Stimulated activated CD4-positive, alpha-beta T cell treated with anti-CD3 and anti-CD28 coated beads, Interleukin-12 subunit alpha, Interleukin-12 subunit beta, amount 100 ng/mL, for 24 hours (primary cell): ENCODE measurements at places on chromosomes 3 and 15.

GRCh38 chr3:157122116-157122515, 37.8 kb downstream of the CCNL1 start:
- no peak for DNase-seq

GRCh38 chr3:66023738-66024385, 14.9 kb downstream of the MAGI1 start:
- DNase-seq, result no peak

- no peak for DNase-seq
These were observed 470.3 kb upstream of the FRG2C start for GRCh38 chr3:75193797-75194196.

DNA sequence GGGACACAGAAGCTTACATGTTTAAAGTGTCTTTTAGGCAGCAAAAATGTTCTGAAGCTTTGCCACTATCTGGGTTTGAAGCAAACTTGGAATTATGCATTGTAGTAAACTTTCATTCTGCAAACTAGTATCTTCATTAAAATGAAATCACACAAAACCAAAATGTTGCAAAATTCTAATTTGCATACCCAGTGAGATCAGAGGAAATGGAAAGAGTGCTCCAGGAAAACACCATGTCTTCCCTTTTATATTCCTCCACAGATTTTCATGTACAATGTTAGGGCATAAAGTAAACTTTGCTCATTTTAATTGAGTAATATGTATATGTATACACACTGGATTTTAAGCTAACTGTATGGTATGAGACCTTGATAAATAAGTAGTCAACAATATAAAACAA, 23.9 kb downstream of the ANO10 start:
- DNase-seq, result no peak

DNA sequence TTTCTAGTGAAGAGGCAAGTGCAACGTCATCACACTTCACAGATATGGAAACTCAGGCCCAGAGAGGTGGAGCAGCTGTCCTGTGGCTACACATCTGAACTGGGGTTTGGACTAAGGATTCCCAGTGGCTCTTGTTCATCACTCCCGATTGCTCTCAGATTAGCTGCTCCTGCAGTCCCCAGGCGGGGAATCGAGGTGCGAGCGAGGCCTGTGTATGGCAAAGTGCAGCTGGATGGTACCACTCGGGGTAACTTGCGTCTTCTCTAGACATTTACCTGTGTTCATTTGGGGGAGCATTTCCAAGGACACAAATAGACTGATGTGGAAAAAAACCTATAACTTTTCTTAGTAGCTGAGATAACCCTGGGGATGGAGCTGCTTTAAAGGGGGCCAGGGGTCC, 45.9 kb upstream of the TRPM1 start:
- no peak for DNase-seq

DNA sequence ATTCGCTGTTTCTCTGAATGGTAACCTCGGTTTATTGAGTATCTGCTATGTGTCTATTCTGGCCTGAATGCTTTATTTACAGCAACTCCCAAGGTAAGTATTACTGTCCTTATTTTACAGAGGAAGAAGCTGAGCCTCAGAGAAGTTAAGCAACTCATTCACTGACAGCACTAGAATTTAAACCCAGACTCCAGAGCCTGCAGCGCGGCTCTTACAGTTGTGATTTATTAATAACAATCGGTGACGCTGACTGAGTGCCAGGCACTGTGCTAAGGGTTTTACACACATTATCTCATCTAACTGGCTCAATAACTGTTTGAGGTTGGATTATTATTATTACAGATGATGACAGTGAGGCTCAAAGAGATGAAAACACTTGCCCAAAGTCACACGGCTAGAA, 19.6 kb downstream of the SRGAP3 start:
- DNase-seq, result no peak

GRCh38 chr15:82803793-82804574, 1.9 kb downstream of the FSD2 start:
- no peak for DNase-seq

DNA sequence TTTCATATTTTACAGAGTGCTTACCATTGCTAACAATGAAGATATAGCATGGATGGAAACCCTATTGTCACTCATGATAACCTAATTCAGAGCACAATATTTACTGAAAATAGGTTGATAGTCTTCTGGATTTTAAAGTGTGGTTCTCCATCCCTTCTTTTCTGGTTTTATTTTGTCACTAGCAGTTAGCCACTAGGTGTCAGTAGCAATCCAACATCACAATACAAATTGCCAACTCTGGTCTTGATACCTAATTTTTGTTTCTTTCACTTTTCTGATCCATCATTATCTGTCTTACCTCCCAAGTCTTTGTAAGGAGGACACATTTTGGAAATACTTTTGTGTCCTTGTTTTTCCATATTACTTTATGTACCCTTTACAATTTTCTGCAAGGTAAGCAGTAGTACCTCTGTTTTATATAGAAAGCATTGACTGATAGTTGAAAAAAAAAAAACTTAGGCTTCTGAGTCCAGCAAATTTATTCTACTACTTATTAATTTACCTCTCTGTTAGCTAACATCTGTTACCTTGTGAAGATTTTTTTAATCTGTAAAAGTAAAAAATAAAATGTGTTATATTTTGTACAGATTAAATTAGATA, 28.3 kb upstream of the CRYBG3 start:
- DNase-seq, result no peak

GRCh38 chr3:40083066-40083465, 226.4 kb upstream of the EIF1B start:
- no peak for DNase-seq

DNA sequence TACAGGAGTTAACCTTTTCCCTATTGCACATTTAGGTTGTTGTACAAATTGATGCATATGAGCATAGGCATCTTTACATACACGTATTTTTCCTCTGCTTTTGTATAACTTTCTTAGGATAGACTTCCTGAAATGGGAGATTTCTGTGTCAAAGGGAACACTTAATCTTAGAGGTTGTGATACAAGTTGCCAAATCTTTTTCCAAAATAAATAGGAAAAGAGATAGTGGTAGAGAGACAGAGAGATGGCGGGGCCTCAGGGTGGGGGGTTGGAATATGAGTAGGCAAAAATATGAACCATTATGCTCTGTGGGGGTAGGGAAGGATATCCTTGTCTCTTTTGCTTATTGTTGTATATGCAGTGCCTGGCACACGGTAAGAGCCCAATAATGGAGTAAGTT, 70.7 kb upstream of the UBE2E1 start:
- DNase-seq, result no peak

DNA sequence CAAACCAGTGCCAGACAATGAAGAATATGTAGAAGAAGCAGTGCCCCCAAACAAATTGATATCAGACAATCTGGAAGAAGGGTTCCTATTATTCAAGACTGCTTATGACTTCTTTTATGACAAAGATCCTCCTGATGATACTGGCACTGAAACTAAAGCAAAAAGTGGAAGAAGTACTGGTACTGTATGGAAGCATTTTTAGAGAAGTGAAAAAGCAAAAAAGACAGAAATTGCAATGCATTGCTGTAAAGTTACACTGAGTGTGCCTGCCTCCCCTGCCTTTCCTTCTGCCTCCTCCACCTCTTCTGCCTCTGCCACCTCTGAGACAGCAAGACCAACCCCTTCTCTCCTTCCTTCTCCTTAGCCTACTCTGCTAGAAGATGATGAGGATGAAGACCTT, 167.6 kb downstream of the PLCL2 start:
- no peak for DNase-seq

DNA sequence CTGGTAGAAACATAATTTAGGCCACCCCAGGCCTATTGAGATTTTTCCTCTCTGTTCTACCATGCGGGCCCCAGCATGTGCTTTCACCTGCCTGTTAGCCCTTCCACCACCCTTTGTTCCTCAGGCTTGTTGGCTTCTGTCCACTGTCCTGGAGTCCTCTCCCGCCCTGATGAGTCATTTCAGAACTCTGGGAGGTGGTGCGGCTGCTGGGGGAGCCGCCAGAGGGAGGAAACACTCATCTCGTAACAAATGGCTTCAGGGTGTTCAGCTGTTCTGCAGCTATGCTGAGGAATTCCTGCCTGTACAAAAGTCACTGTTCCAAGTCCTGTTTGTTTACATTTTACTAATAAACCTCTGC, 36.3 kb downstream of the LRTM1 start:
- no peak for DNase-seq

GRCh38 chr15:69863446-69863845, 234.3 kb downstream of the TLE3 start:
- no peak for DNase-seq

DNA sequence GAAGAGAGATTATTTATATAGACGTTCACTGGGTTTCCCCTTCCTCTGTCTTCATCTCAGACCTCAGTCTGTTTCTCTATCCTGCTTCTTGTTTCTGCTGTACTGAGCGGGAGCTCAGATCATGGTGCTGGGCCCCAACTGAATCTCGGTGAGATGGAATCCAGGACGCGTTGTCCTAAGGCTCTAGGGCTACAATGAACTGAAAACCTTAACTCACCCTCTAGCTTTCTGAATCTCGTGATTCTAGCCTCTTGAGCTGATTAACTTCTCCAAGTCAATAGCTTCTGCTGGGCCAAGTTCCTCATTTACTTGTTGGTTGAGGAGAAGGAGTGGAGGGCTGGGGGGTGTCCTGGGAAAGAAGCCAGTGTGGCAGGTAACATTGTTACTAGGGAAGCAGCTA, 32.7 kb upstream of the MAP3K13 start:
- no peak for DNase-seq

GRCh38 chr3:87121856-87122255, 105.3 kb upstream of the CHMP2B start:
- DNase-seq, result no peak

DNA sequence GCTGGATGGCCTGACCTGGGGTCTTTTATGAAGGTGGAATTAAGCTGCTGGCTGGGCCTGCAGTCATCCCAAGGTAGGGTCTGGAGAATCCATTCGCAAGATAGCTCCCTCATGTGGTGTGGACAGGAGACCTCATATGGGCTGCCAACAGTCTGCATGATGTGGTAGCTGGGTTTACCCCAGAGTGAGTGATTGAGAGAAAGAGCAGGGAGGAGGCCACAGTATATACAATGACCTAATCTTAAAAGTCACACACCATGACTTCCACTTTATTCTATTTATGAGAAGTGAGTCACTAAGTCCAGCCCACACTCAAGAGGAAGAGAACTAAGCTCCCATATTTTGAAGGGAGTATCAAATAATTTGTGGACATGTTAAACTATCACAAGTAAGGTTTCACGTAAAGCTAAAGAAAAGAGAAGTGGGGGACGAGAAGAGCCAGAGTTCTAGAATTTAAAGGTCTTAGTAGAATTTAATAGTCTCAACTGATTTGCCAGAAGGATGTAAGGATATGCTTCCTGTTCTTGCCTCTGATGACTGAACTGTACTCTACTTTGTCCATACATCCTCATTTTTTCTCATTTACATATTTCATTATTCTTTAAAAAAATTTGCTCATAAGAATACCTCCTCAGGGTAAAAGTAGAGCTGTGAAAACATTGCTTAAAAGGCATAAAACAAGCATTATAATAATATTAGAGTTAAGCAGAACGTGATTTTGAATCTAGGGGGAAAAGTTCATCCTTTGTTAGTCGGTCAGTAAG, 184.4 kb downstream of the PEX5L start:
- no peak for DNase-seq

DNA sequence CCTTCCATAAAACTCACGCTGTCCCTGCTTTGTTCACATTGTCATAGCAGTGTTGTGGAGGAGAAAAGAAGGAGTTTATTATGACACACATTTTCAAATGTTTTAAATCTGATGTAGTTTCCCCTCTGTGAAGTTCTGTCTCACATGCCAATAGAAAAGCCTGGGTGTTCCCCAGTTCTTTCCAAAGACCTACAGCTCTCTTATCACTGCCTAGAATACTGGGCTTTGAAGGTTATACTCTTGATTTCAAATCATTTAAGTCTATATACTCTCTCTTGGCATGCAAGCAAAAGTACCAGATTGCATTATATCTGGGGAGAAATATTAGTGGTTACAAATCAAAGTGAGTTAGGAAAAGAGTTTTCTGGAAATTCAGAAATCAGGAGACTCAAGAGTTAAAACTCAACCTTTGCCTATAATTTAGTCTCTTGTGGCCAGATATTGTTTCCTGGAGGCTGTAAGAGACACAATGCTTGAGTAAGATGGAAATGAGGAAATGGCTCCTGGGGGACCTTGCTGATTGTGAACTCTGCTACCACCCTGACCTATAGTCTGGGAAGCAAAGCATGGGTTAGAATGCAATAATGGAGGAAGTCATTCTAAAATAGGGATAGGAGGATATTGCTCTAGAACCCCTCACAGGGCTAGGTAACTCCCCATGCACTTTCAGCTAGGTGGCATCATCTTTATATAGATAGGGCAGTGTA, 182.8 kb downstream of the KCNAB1 start:
- no peak for DNase-seq

DNA sequence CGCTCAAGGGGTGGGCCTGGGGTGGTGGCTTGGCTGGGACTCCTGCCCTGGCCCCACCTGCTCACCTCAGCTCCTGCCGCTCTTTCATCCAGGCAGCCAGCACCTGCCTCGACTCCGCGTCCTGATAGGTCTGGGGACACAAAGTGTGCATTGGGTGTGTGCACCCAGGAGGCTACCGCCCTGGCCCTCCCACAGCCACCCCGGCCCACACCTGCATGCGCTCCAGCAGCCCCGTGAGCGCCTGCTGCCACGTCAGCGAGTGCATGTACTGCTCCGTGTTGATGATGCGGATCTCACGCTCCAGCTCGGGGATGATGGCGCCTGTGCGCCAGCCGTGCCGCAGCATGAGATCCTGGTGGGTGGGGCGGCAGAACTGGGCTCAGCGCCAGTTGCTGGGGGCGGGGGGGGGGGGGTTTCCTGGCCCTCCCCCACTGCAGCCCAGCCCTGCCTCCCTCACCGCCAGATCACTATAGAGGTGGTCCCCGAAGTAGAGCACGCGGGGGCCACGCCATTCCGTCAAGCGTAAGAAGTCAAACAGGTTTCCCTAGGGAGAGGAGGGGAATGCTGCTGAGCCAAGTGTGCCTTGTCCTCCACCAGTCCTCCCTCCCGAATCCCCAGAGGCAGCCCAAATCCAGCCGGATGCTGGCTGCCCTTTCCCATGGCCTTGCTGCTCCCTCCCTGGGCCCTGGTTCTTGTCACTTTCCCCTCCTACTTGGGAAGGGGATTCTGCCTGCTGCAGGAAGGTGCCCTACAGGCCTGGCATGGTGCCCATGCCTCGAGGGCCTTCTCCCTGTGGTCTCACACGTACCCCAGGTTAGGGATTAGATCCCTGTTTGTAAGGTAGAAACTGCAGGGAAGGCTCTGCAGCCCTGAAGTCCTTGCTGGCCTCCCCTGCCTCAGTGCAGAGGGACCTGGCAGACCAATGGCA, 8.6 kb downstream of the NT5DC2 start:
- no peak for DNase-seq
